Activated CD8-positive, alpha-beta T cell treated with anti-CD3 and anti-CD28 coated beads for 36 hours (primary cell): ENCODE measurements at places on chromosomes 1 and 21.

DNA sequence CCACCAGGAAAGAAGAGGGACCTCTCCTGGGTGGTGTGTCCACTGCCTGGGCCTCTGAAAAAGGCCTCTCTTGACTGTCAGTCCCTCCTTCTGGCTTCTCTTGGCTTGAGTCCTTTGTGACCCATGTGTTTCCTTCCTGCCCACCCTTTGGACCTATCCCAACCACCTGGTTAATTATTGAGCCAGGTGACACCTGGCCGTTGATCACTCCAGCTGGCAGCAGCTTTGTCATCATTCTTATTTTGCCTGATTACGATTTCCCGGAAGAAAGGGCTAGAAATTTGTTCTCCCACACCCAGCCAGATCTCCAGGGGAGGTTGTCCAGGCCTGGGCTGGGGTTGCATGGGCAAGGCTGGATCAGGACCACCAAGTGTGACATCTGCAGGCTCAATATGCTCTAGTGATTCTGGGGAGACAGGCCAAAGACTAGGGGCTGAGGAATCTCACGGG, 24.8 kb downstream of the CSF1 start:
- no peak for DNase-seq

- no peak for DNase-seq
Measured at GRCh38 chr1:19329188-19329587, 17.1 kb downstream of the SLC66A1 start.

DNA sequence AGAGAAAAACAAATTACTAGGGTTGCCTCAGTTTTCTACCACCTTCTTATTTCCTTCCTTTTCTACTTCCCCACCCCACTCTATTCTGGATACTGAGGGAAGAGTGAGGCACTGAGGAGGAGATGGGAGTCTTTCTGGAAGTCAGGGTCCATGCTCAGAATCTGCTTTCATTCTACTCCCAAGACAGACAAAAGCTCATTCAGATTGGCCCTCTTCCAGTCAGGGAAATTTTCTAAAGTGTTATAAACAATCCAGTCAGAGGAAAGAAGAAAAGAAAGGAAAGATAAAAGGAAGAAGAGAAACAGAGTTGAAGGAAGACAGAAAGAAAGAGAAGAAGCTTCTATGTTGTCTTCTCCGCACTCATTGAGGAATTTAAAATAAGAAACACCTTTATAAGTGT, 228.6 kb downstream of the COP1 start:
- no peak for DNase-seq

GRCh38 chr1:234231061-234231892, 142.0 kb upstream of the COA6 start:
- no peak for DNase-seq

DNA sequence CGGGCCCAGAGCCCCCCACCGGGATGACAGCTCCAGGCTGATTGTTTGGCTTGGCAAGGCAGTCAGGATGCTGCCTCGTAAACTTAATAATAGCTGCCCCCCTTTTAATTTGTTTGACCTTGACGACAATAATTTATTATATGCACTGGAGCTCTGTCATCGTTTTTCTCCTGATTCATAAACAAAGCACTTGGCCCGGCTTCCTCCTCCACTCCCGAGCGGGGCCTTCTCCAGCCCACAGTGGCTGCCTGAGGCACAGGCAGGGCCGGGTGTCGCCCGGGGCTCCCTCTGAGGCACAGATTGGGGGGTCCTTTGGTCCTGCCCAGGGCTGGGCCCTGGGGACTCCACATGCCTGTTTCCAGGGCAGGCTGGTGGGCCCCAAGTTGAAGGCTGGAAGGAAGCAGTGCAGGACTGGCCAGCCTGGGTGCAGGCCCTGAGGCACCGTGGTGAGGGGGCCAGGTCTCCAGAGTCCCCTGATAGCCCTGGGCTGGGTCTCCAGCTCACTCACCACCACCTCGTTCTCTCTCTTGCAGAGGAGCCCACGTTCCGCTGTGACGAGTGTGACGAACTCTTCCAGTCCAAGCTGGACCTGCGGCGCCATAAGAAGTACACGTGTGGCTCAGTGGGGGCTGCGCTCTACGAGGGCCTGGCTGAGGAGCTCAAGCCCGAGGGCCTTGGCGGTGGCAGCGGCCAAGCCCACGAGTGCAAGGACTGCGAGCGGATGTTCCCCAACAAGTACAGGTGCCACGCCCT, 52.0 kb upstream of the ARHGEF16 start:
- DNase-seq: no peak

DNA sequence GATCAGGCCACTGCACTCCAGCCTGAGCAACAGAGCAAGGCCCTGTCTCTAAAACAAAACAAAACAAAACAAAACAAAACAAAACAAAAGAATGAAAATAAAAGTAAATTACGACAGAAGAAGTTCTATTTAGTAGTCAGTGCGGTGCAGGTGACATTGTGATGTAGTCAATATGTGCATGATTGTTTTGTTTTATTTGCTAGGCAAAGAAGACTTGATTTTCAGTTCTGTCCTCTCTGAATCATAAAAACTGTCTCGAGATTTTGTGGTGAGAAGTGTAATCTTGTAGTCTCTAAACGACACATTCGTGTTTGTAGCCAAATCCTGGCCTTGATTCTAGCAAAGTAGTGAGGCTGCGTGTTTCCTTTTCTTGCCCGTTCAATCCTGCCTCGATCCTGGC, 23.5 kb downstream of the PEX14 start:
- no peak for DNase-seq

DNA sequence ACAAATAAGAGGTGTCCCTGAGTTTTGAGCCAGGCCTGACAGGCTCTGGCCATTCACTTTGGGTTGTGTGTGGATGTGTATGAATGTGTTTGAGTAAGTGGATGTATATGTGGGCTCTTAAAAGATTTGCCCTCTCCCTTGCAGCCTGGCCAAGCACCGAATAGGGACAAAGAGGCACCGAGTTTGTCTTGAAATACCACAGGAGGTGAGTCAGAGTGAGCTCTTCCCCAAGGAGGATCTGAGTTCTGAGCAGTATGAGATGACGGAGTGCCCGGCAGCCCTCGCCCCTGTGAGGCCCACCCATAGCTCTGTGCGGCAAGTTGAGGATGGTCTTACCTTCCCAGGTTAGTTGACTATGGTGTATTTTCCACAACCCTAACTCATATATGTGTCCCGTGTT, 19.0 kb downstream of the KDM4A start:
- no peak for DNase-seq

DNA sequence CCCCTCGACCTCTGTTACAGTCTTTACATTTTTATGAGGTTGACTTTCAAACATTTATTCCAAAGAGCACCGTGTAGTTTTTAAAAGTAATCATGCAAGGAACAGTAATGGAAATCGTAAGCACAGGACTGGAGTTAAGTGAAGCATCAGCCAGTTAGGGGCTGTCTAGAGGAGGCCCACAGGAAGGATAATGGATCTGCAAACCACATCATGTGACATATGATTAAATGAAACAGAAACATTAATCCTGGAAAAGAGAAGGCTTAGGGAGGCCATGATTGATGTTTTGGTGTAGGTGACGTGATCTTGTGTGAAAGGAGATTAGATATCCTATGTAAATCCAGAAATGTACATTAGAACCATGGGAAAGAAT, 25.0 kb downstream of the RGS7 start:
- no peak for DNase-seq

DNA sequence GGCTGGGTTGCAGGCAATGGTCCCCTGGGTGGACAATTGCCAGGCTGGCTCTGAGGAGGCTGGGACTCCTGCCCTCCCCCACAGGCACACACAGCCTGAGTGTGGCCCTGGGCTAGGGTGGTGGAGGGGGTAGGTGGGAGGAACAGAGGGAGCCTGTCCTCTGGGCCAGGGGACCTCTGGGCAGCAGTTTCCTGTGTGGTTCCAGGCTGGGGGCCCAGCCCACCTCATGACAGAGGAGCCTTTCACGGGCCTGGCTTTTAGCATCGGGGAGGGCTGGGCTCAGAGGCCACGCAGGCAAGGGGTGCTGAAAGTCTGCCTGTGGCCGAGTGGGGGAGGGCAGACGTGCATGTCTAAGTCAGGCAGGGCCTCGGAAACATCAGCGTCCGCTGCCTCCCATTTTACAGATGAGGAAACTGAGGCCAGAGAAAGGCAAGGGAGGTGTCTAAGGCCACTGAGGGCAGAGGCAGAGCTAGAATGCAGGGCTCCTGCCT, 7.0 kb downstream of the EXTL1 start:
- DNase-seq: no peak

GRCh38 chr1:51717842-51718241, 101.0 kb downstream of the OSBPL9 start:
- no peak for DNase-seq

- DNase-seq: no peak
Measured at GRCh38 chr1:221868593-221869303, 126.9 kb upstream of the DUSP10 start.
